Activated T-cell treated with anti-CD3 and anti-CD28 coated beads, Interleukin-2, amount 50 U/mL, for 24 hours (primary cell): ENCODE measurements at places on chromosomes 5 and 9.

DNA sequence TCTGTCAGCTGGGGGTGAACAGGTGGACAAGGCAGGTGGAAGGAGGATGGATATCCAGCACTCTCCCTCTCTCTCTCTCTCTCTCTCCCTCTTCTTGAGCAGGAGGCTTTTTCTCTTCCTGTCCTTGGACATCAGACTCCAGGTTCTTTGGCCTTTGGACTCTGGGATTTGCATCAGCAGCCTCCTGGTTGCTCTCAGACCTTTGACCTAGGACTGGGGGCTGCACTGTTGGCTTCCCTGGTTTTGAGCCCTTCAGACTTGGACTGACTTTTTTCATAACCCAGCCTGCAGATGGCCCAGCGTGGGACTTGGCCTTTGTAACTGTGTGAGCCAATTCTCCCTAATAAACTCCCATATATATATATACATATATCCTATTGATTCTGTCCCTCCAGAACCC, 35.0 kb upstream of the SEMA4D start:
- DNase-seq = peak; percentile 28

- DNase-seq = no peak
Measured at GRCh38 chr9:113653746-113654604, 190.4 kb downstream of the RGS3 start.

- no peak for DNase-seq
Measured at GRCh38 chr9:134408939-134409737, 82.9 kb downstream of the RXRA start.

GRCh38 chr9:34084562-34084961, 35.9 kb upstream of the UBAP2 start:
- no peak for DNase-seq

- DNase-seq = no peak
Measured at GRCh38 chr9:26325444-26325829, 567.2 kb downstream of the CAAP1 start.

- DNase-seq = no peak
Measured at GRCh38 chr5:158634714-158635113, 465.0 kb downstream of the EBF1 start.

DNA sequence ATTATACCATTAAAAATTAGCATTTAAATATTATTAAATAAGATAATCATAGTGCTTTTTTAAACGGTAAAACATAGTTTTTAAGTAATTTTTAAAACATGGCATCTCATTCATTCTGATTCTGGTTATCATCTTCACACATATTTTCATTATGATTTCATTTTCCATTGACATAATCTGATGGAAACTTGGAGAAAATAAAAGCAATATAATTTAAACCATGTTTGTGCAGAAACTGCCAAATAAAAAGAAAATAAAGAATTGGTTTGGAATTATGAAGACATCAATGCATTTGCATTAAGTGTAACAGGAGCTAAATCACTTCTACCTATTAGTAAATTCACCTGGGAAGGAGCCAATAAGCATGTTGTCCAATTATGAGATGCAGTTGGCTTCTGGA, 490.1 kb upstream of the CD180 start:
- DNase-seq = no peak

- no peak for DNase-seq
Measured at GRCh38 chr9:89078860-89079259, 87.6 kb downstream of the S1PR3 start.

DNA sequence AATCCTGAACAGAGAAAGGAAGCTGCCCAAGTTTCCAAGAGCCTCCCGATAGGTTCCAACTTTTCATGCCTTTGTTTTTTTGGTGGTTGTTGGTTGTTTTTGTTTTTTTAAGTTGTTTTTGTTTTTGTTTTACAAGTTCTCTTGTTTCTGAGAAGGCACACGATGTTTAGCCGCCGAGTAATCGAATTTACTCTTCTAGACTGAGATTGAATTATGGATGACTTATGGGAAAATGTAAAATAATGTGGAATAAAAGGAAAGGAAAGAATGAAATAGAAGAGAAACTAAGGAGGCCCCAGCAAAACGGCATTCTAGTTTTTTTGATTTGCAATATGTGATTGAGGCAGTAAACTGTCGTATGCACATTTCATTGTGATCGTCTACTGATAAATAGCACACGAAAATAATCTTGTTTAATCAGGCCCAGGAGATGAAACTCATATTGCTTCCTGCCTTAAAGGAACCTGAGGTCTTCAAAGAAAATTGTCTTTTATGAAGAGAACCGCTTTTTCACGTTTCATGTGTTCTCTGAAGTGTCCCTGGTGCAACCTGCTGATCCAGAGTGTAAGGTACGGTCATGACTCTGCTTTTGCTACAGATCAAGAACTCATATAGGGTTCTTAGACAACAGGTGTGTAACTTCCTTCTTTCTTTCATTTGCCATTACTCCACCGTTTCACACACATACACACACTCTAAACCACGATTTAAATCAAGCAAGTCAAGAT, 1.3 kb upstream of the GNAQ start:
- no peak for DNase-seq

GRCh38 chr5:38141665-38142064, 116.7 kb upstream of the EGFLAM start:
- DNase-seq = no peak

- no peak for DNase-seq
Measured at GRCh38 chr5:94778732-94779131, 160.3 kb downstream of the SLF1 start.

- no peak for DNase-seq
Measured at GRCh38 chr9:82763656-82764055, 299.3 kb downstream of the RASEF start.

DNA sequence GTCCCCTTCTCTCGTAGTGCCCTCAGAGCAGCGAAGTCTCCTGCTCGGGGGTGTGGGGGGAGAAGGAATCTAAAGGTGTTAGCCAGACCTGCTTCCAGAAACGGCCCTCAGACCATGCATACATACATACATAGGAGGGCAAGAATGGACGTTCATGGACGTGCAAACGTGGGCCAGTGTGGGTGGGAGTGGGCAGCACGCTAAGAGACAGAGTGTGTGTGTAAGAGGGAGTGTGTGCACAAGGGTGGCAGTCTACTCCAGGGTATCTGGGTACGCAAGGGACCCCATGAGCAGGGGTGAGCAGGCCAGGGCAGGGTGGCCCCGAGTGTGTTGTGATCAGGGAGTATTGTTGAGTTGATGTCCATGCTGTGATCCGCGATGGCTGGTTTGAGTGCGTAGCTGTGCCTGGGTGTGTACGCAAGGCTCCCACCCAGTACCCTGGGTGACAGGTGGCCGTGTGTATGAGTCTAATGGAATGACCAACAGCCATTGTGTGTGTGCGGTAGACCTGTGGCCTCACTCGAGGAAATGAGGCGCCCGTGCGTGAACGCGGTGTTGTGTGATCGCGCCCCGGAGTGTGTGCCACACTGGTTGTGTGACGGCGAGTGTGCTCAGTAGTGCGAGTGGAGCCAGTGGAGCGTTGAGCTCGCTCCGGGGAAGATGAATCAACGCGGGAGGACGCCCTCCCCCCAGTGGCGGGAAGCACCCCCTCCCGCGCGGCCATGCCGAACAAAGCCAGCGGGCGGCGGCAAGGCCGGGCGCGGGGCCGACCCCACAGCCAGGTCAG, 826 bp downstream of the GPRIN1 start:
- DNase-seq = peak; percentile 56

- no peak for DNase-seq
Measured at GRCh38 chr9:22244139-22245011, 202.2 kb upstream of the DMRTA1 start.

DNA sequence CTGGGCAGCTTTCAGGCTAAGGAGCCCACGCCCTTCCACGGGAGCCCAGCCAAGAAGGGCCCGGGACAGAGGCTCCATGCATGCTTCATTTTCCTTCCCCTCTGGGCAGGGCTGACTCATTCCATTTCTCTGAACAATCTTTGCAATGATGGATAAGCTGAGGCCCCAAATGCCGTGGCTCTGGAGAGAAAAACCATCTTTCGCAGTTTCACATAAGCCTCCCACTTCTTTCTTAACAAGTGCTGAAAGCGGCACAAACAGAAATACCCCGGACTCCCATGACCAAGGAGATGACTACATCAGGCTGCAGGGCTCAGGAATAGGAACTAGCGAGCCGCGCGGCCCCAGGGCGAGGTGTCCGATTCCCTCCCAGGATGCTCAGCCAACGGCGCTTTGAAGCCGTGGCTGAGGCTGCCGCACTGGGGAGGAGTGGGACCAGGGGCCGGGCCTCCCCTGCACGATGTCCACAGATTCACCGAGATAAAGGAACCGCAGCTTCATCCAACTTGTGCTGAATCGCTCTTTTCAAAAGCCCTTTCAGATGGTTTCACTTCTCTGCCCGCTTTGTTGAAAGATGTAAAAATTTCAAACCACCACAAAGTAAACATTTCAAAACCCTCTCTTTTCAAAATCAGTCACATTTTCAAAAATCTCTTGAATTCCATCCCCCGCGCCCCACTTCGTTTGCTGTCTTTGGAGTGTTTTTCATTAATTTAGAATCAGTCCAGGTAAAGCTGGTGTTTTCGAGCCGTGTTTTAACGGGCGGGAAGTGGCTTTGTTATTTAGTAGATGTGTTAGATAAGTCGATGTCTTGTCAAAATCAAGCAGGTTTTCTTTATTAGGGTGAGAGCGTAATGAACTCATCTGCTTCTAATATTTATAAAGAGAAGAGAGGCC, 96.5 kb upstream of the LMX1B start:
- peak; percentile 68 for DNase-seq

DNA sequence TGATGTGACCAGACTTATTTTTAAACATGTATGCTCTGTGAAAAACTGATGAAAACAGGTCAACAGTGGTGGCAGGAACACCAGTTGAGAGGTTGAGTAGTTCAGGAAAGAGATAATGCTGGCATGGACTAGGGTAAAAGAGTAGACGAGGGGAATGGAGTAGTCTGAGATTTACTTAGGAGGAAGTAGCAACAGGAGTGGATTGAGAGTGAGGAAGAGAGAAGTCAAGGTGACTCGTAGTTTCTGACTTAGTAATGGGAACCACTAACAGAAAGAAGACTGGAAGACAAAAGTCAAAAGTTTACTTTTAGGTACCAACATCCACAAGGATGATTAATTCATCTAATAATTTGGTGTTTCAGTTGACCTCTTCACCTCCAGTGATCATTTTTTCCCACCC, 3.6 kb downstream of the SRA1 start:
- no peak for DNase-seq

DNA sequence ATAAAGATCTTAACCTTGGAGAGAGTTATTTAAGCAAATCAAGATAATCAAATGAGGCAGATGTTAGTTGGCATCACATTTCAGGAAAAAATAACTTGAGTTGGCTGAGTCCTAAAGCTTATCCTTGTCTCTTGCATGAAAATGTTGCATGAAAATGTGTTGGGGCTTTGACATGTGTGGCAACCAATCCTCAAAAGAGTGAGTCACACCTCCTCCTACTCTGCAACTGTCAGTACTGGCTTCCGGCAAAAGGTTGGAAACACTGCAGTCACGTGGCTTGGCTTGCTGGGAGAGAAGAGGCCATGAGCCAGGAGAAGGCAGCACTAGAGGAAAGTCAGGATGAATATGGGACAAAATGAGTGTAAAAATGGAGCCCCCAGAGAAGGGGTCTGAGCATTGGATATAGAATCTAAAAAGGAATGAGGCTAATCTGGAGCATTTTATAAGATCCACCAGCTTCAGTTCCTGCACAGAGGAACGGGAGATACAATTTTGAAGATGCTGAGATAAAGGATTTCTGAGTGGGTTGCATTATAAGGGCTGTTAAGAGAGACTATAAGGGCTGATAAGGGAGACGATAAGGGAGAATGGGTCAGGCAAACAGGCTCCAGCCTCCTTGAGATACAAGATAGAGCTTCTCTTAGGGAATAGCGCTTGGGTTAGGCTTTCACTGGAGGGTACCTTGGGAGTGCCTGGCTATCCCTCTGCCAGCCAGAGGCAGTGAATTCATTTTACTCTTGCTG, 43.1 kb downstream of the SPATA31D1 start:
- no peak for DNase-seq

DNA sequence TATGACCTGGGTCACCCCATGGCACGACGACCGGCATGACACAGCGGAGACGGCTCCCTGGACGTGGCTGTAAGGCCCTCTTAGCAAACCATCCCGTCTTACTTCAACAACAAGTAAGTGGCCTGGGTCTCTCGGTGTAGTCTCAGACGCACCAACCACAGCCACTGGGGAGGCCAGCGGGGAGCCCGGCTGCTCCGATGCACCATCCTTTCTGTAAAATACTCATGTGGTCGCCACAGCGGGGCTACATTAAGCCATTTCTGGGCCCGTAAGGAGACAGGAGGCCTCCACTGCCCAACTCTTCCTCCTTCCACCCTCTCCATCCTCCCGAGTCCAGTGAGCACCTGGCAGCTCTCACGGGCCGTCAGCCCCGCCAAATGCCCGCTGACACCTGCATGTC, 4.7 kb downstream of the QSOX2 start:
- DNase-seq = no peak

GRCh38 chr5:124121198-124121597, 609.2 kb downstream of the CSNK1G3 start:
- no peak for DNase-seq

- no peak for DNase-seq
Measured at GRCh38 chr5:112109331-112110007, 309.6 kb downstream of the EPB41L4A start.

- peak; percentile 44 for DNase-seq
Measured at GRCh38 chr5:14628346-14628745, 36.2 kb upstream of the OTULIN start.

- peak; percentile 92 for DNase-seq
Measured at GRCh38 chr9:32384364-32385151, at the start of gene ACO1. Gene ACO1 (plus strand): TSS chr9:32384643. CDS start chr9:32405507, 20,864 bp downstream.

GRCh38 chr9:84697509-84698114, 28.1 kb downstream of the NTRK2 start:
- peak; percentile 49 for DNase-seq

DNA sequence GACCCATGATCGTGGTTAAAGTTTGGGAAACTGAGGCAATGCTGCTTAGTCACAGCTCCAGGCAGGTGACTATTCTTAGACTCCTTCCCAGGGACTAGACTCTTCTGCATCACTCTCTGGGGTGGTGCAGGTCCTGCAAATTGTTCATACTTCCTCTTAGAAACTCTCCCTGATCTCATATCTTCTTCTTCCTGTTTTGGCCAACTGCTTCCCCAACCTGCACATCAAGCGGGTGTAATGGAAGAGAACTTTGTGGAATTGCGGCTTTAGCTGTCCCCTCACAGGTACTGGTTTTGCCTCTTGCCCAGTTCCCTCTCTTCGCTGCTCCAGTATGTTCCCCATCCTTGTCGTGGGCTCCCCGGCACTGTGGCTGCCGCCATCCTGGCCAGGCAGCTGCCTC, 111.5 kb upstream of the CTSL start:
- DNase-seq = no peak

GRCh38 chr5:102807878-102808502, 52.9 kb downstream of the PAM start:
- DNase-seq = no peak

DNA sequence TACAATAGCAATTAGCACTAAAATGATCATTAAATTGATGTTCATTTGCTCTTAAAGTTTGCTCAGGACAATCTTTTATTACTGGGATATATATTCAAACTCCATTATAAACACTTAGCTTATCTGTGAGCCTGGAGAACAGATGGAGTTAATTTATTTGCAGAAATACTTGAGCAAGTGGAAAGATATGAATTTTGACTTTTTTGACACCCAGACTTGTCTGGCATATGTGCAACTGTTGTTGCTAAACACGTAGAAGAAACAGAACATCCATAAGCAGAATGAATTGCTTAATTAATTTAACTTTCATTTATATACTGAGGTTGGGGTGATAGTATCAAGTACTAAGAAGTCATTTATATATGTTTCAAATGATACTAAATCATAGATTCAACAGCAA, 820.7 kb upstream of the TYRP1 start:
- no peak for DNase-seq

- DNase-seq = no peak
Measured at GRCh38 chr9:26358836-26359235, 533.8 kb downstream of the CAAP1 start.

GRCh38 chr5:76245590-76245989, 157.5 kb upstream of the IQGAP2 start:
- DNase-seq = no peak
